ENCODE measurements at places on chromosomes 7 and 10.
A peak's percentile ranks its signal among the peaks of the same experiment; 100 is the strongest.

GRCh38 chr7:109835577-109835976, 1255.3 kb upstream of the LRRN3 start:
- no peak for DNase-seq

- peak; percentile 5 for DNase-seq
Observed at GRCh38 chr10:21020545-21020944, 123.4 kb upstream of the NEBL start.

GRCh38 chr7:66119245-66119850, 4.7 kb downstream of the CRCP start:
- no peak for DNase-seq

DNA sequence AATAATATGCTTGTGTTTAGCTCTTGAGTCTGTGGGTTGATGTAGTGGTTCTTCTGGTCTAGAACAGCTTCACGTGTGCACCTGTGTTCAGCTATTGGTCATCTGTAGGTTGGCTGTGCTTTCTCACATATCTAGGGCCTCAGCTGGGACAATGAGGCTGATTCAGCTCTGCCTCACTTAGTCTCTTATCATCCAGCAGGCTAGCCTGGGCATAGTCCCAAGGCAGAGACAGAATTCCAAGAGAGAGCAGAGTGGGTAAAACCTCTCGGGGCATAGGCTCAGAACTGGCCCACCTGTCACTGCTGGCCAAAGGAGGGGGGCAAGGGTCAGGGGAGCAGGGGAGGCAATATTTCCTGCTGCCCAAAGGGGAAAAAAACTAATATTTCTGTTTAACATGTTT, 32.0 kb upstream of the MXI1 start:
- no peak for DNase-seq

DNA sequence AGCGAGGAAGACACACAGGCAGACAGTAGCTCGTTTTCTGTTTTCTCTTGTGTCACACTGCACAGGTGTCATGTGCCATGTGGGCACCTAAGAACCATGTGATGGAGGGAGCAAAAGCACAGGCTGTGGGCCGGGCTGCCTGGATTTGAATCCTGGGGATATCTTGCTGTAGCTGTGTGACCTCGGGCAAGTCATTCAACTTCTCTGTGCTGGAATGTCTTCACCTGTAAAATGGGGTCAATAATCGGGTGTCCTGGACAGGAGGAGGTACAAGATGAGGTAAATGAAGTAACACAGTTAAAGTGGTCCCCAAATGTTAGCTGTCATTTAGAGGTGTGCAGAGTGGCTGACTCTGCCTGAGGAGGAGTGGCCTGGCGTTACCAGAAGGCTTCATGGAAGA, 246.9 kb downstream of the RPS24 start:
- DNase-seq, result no peak

DNA sequence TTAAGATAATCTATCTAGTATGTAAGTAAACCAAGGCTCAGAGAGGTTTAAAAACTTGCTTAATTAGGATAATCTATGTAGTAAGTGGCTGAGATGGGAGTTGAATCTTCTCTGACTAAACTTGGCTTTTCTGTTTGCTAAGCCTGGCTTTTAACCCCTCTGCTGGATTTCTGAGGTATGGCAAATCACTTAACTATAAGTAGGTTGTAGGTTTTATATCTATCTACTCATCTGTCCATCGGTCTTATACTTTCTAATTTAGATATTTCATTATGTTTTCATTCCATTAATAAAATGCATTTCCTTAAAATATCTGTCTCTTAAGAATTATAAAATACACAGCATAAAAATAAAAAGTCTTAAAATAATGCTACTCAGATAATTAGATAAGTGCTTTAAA, 59.4 kb downstream of the ST7 start:
- peak; percentile 54 for DNase-seq

GRCh38 chr10:108014145-108014901, 849.8 kb upstream of the SORCS1 start:
- DNase-seq, result no peak

DNA sequence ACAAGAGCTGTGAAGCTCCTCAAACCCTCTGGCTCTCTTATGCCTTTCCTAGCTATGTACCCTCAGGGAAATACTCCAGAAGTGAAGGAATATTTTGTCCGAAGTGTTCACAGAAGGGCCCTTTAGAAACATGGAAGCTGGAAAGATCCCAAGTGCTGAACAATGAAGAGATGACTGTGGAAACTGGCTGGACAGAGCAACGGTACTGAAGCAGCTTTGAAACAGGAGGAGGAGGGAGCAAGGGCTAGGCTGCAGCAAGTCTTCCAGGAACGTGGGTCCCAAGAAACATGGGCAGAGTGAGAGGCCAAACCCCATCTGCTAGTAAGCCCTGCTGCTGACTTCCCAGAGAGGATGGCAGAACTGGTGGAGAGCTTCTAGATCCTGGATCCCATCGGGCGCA, 3.0 kb upstream of the PSAP start:
- no peak for DNase-seq

DNA sequence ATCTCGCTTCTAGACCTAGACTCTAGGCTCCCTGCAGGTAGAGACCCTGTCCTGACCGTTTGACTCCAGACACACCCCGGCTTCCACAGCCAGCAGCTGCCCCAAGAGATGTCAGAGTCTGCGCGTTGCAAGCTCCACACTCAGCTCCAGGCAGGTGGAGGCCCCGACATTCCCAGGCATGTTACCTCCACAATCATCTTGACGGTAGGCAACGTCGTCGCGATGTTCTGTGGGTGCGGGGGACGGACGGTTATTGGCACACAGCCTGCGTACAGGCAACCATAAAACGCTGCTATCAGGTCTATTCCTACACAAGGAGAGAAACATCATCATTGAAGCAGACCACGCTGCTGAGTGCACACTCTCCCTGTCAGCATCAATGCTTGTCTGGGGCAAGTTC, 213.2 kb downstream of the ZMYND11 start:
- no peak for DNase-seq

GRCh38 chr10:77416311-77417135, 221.1 kb downstream of the KCNMA1 start:
- peak; percentile 98 for DNase-seq
